ENCODE measurements at places on chromosomes 6 and 20. TPM values are rescaled to one million over a fixed set of nuclear protein-coding genes. Genes with fewer than 3 reads are reported as not detected.

Gene SLC25A27
- total RNA-seq: 30.2 TPM

Gene FBXO30
- 92.9 TPM for total RNA-seq

Gene CFB
- total RNA-seq: 0.82 TPM

Gene SYNDIG1
- 26.1 TPM for total RNA-seq

Gene TEAD3
- total RNA-seq: 0.41 TPM

Gene DNAH8
- under 0.01 TPM for total RNA-seq

Gene CD2AP
- total RNA-seq: 17.9 TPM

Gene PDYN
- total RNA-seq: 16.3 TPM

Gene GLO1
- 92.9 TPM for total RNA-seq

Gene PSORS1C2
- not detected for total RNA-seq

Measured in frontal cortex (tissue), 4 donors.